ENCODE measurements at places on chromosomes 3 and 15.

DNA sequence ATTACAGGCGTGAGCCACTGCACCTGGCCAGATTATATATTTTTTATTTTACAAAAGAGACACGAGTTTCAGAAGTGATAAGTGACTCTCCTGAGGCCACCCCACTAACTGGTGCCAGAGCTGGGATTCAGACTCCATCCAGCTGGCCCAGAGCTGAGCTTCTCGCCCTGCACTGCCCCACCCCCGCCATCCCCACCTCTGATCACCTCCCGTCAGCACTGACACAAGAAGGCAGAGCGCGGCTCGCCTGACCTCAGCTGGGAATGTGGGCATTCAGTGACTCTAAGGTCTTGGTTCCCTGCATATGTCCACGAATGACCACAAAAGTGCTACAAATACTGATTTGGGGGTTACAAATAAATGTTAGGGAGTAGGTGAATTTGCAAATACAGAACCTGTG, 56.1 kb upstream of the GALNT15 start:
- no peak for DNase-seq

DNA sequence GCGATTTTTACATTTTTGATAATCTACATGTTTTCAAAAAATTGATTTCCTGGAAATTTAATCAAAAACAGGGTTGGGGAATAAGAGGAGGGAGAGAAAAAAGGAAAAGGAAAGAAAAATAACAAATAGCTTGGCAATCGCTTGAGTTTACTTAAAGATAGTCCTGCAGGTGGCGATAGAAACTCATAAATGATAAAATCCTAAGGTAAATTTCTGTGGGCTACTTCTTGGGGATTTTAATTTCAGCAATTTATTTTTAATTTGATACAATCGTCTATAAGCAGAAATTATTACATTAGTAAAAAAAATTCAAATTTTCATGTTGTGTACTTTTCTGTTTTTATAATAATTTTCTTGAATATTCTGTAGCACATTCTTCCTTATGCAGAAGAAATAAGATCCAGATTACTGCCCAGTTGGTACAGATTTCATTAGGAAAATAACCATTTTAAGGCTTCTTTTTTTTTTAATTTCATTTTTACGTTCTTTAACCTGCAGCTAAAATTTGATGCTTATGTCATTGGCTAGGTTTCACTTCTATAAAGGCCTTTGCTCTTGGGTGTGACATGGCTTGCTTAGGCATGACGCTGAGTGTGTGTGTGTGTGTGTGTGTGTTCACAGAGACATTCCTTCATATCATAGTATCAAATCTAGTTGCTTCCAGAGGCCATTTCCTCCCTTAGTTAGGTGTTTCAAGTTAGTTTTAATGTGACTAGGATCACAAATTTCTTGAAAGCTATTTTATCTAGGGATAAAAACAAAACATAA, 181.8 kb downstream of the MCTP2 start:
- DNase-seq, result no peak

GRCh38 chr3:24853685-24854490, 359.2 kb upstream of the THRB start:
- no peak for DNase-seq

GRCh38 chr3:30996467-30996866, 102.0 kb upstream of the GADL1 start:
- no peak for DNase-seq

DNA sequence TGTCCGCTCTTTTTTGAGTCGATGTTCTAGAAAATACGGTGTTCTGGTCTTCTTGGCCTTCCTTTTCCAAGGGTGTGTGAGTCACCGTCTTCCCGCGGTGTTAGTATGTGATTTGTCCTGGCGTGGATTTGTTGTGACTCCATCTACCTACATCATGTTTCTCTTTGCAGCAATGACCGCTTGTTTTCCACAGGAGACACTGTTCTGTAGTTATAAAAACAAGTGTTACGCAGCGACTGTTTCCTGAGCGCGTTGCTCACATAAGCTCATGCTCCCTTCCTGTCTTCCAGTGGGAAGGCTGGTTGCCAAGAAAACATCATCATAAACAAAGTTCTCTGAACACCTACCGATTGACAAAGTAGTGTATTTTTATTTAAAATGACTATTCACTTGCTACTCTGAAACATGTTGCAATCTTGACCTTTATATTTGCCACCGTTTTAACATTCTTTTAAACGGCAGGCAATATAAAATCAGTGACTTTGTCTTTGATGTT, 19.0 kb downstream of the USP13 start:
- no peak for DNase-seq

All from stimulated activated CD4-positive, alpha-beta T cell treated with anti-CD3 and anti-CD28 coated beads, Interleukin-15, amount 100 ng/mL, for 1 hour (primary cell).